ENCODE measurements at places on chromosomes 5 and 9.

DNA sequence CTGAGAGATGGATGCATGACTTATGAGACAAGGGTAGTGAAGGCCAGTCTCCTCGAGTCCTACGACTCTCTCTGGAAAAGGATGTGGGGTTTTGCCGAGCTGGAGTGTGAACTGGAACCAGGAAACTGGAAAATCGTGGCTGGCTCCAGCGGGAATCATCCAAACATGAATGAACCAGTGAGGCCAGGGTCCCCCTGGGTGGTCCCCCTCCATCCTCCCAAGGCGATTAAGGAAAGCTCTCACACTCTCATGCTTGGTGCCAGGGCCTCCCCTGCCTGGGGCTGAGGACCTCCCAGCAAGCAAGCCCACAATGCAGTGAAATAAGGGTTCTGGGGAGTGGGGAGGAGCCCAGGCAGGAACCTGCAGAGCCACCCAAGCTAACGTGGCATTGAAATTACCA, 9.6 kb upstream of the AMBP start:
- no peak for DNase-seq

GRCh38 chr9:124256517-124257069, 1.2 kb upstream of the NEK6 start:
- no peak for DNase-seq

GRCh38 chr5:122844910-122845228, 544 bp upstream of the SNX24 start:
- DNase-seq, result no peak

GRCh38 chr9:91933556-91934352, 16.3 kb downstream of the ROR2 start:
- no peak for DNase-seq

GRCh38 chr9:120474591-120475243, 105.2 kb downstream of the CDK5RAP2 start:
- peak; percentile 42 for DNase-seq

DNA sequence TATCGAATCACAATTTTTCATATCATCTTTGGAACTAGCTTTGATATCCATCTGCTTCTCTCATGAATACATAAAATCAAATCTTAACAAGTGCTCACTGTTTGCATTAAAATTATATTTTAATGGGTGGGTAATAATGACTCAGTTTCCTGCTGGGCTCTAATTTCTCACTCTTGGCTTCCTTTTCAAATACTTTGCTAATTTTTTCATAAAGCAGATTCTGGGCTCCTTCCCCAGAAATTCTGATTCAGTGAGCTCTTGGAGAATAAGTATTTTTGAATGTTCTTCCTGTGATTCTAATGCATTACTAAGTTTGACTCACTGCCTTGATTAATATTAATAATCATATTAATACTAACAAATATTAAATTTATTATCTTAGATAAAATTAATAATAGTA, 48.9 kb downstream of the YIPF5 start:
- DNase-seq, result no peak

DNA sequence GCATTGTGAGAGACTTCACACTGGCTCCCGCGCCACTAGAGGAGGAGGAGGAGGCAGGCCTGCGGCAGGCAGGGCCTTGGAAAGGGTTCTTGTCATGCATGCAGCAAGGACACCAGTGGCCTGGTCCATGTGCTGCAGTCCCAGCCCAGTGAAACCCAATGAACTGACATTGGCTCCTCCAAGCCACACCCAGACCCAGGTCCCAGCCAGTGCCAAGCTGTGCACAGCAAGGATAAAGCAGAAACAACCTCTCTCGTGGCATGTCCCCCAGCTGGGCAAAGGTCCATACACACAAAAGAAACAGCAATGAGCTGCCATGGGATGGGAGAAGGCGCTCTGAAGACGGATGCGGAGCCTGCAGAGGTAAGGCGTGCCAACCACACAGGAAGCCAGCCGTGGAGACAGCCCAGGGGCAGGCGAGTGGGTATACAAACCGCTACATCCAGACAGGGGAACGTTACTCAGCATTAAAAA, 89.2 kb downstream of the SEMA4D start:
- no peak for DNase-seq

DNA sequence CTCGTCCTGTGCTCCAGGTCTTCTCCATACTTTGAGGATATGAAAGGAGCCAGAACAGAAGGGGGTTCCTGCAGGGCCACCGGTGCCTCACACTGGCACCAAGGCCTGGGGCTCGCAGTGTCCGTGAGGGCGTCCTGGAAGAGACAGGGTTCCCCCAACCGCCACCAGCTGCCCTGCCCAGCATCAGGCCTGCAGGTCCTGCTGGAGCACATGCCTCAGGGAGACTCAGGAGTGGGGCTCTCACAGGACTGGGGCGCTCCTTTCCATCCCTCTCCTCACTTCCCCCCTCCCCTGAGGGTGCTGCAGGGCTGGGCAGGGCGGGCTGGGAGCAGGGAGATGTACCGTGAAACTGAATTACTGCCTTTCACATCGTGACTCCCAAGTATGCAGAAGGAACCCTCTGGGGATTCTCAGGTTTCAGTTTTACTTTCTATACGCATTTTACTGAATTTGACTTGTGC, 31.7 kb downstream of the CEP72 start:
- no peak for DNase-seq

GRCh38 chr9:81460693-81461092, 228.7 kb downstream of the TLE1 start:
- no peak for DNase-seq

- DNase-seq, result no peak
Measured at GRCh38 chr5:137186759-137187461, 312.2 kb downstream of the SPOCK1 start.

DNA sequence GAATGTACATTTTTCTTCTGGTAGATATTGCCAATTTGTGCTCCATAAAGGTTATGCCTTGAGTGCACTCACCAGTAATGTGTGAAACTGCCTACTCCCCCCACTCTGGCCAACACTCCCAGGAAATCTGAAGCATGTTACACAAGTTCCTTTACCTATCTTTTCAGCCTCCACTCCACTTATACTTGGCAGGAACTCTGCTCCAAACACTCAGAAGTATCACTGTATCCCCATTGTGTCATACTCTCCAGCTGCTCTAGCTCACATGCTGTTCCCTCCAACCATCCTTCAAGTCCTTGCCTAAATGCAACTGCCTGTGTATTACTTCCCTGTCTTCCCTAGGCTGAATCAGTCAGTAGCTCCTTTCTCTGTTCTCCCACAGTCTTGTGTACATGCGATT, 28.3 kb downstream of the POU4F3 start:
- no peak for DNase-seq

GRCh38 chr5:178204935-178205748, 809 bp downstream of the HNRNPAB start:
- peak; percentile 87 for DNase-seq

GRCh38 chr5:143435210-143435657, 31.7 kb upstream of the NR3C1 start:
- peak; percentile 94 for DNase-seq

DNA sequence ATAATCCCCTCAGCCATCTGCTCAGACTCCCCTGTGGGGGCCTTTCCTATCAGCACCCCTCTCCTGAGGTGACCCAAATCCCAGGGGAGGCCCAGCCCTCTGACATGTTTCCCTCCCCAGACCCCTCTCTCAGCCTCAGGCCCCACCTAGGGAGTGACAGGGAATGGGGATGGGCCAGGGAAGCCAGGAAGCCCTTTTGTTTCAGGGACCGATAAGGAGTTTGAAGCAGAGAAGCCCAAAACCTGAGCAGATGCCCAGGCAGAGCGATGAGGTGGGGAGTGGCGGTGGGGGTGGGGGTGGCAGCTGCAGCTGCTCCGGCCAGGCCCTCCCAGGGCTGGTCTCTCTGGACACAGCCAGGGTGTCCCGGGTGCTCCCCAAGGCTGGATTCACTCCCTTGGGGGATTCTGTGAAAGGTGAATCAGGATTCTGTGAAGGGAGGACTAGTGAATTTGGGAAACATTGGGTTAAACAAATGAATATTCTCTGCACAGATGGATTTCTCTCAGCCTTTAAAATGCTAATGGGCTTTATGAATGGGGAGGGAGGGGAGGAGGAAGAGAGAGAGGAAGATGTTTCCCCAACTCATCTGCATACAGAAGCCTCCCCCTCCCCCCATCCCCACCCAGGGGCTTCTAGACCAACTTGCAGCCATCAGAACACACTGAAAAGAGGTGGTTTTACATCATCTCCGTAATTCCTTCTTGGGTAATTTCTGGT, 17.4 kb downstream of the AKNA start:
- DNase-seq, result no peak

DNA sequence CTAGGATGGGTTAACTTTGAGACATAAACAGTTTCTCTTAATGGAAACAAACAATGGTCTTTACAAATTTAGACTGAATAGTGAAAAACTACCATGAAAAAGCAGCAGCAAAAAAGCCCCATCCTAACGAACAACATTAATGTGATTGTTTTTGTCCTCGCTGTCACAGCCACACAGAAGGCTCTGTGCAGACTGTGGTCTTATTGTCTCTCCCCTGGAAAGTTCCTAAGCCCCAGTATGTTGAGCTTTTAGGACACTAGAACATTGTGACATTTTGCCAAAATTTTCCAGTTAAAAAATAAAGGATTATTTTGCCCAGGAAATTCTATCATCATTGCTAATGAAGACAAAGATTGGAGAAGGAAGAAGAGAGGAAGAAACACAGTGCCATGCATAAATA, 12.6 kb upstream of the SOWAHA start:
- no peak for DNase-seq

DNA sequence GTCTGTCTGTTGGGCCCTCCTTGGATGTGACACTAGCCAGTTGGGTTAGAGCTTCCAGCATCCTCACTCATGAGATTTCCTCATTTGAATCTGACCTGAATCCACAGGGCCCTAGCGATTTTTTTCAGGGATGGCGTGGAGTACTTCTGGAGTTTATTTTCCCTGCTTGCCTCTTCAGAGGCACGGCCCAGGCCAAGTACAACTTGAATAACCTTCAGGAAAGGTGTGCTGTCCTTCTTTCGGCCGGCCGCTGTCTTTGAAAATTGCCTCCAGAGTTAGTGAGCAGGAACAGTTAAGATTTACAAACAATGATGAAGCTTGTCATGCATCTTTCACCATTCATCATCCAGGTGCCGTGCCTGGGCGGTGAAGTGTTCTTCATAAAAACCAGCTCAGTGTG, 49.5 kb upstream of the DMRT3 start:
- DNase-seq, result no peak

- no peak for DNase-seq
Measured at GRCh38 chr5:32261198-32261597, 51.5 kb downstream of the MTMR12 start.

- no peak for DNase-seq
Measured at GRCh38 chr9:2082772-2083171, 67.6 kb downstream of the SMARCA2 start.

- DNase-seq, result no peak
Measured at GRCh38 chr9:121376214-121376830, 6.3 kb upstream of the STOM start.

- no peak for DNase-seq
Measured at GRCh38 chr9:108479989-108480652, 375.7 kb downstream of the ACTL7B start.

- no peak for DNase-seq
Measured at GRCh38 chr9:16767366-16767765, 103.1 kb downstream of the BNC2 start.

DNA sequence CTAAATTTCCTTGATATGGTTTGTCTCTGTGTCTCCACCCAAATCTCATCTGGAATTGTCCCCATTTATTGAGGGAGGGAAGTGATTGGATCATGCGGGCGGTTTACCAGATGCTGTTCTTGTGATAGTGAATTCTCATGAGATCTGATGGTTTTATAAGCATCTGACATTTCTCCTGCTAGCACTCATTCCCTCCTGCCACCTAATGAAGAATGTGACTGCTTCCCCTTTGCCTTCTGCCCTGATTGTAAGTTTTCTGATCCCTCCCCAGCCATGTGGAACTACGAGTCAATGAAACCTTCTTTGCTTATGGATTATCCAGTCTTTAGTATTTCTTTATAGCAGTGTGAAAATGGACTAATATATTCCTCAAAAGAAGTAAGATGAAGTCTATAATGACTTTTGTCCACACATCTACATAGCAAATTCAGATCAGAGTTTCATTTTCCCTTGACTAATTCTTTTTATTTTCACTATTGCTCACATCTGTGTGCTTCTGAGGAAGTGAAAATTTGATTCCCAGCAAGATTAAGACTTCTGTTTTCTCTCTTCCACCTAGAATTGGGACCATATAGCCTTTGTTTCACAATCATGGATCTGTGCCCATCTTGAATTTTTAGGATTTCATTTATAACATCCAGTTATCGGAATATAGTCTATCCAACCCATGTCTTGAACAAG, 393.5 kb downstream of the DMAC1 start:
- no peak for DNase-seq

DNA sequence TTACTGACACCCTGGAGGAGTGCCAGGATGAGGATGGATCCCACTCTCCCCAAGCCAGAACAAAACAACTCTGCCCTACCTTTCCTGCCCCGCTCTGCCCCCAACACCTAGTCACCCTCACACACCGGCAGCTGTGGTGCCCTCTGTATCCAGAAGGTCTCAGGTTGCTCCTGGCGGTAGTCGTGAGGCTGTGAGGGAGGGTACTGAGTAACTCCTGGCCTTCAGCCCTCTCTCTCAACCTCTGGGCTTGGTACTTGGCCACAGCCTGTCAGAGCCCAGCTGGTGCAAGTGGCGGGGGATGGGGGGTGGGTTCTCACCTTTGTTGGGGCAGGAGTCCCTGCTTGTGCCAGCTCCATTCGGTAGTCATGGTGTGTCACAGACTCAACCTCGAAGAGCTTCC, 1.9 kb downstream of the SPAG8 start:
- DNase-seq, result no peak

GRCh38 chr5:95934207-95934804, 27.3 kb downstream of the ELL2 start:
- DNase-seq, result no peak

DNA sequence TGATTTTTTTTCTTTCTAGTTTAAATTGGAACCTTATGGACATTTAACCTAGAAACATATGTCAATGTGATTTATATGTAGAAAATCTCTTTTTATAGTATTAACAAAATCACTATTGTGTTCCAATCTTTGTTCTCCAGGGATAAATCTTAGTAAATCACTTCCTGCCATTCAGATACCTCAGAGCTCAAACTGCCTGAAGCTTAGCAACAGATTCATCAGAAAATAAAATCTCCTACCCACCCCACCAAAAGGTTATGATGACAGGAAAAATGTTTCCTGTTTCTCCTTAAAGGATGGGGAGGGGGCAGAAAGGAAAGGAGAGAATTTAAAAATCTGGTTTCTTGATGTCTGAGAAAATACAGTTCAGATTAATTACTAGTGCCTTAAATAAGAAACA, 105.0 kb upstream of the TUT7 start:
- DNase-seq, result no peak

- DNase-seq, result peak; percentile 21
Measured at GRCh38 chr9:38687389-38687842, 32.5 kb downstream of the FAM240B start.

GRCh38 chr5:89270901-89271300, 387.9 kb upstream of the MEF2C start:
- DNase-seq, result no peak
